ENCODE measurements at places on chromosomes 13 and 19. TPM values are rescaled to one million over a fixed set of nuclear protein-coding genes. Genes with fewer than 3 reads are reported as not detected.

The THSD8 gene
- not detected for total RNA-seq

The NPAS1 gene
- total RNA-seq, result 6.0 TPM

The ZNF575 gene
- total RNA-seq, result 2.7 TPM

The OXGR1 gene
- total RNA-seq, result not detected

The SIAH3 gene
- total RNA-seq, result not detected

The PBX4 gene
- 1.4 TPM for total RNA-seq

The N4BP2L1 gene
- 0.52 TPM for total RNA-seq

The RNF225 gene
- 0.14 TPM for total RNA-seq
